Stimulated activated CD4-positive, alpha-beta T cell treated with anti-CD3 and anti-CD28 coated beads, Interleukin-2, amount 100 ng/mL, for 4 hours (primary cell): ENCODE measurements at places on chromosomes 12 and 14.

GRCh38 chr12:95989504-95990123, 6.5 kb downstream of the HAL start:
- no peak for DNase-seq

GRCh38 chr14:105488781-105489541, 2.1 kb upstream of the TEDC1 start:
- DNase-seq, result no peak

GRCh38 chr14:44113769-44114730, 393.0 kb downstream of the FSCB start:
- no peak for DNase-seq

DNA sequence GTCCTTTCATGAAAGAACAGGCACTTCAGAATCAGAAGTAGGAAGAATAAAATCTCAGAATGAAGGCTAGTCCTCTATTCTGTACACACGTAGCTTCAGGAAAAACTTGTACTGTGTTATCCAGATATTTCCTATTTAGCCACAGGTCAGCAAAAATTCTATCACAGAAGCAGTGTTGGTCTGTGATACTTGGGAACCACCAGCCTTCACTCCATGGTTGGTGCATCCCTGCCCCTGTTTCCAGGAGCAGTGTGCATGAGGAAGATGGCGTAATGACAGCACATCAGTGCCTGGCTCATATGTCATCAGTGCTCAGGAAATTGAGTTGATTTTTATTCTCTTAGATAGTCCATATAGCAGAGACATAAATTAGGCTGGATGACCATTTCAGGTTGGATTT, 87.7 kb downstream of the SAMD4A start:
- DNase-seq, result no peak

DNA sequence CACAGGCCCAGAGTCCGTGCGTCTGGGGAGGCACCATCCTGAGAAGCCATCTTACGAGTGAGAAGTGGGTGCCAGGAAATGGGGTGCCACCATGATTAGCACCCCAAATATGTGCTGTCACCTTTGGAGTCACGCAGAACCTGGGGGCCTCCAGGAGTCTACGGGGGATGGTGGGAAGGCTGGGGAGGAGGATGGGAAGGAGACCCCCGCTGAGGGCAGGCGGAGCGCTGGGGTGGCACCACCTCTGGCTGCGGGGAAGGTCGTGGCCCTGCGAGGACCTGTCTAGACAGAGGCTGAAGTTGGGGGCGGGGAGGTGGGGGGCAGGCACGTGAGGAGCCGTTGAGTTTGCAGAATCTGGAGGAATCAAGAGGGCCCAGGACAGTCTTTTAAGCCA, 42.6 kb upstream of the FBRSL1 start:
- DNase-seq, result no peak

GRCh38 chr12:123102366-123102765, 48.5 kb downstream of the PITPNM2 start:
- no peak for DNase-seq
